ENCODE measurements at places on chromosomes 2 and 18.

DNA sequence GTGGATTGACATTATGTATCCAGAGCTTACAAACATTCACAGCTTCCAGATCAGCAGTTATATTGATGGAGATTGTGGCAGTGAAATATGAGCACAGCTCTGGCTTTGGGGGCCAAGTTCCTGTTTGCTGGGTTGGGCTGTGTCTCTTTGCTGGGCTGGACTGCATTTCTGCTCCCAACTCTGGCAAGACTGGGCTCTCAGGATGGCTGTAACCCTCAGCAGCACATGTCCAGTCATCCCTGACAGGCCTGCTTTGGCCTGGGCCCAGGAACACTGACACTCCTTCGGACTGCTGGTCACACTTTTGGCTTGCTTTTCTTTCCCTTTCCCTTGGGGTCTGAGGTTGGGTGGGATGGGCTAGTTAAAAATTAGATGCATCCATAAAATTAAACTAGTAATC lies 17.9 kb upstream of the VPS4B start:
- DNase-seq: peak; percentile 13

- peak; percentile 79 for DNase-seq
Measured at GRCh38 chr18:2985628-2986027, 27.3 kb downstream of the LPIN2 start.

DNA sequence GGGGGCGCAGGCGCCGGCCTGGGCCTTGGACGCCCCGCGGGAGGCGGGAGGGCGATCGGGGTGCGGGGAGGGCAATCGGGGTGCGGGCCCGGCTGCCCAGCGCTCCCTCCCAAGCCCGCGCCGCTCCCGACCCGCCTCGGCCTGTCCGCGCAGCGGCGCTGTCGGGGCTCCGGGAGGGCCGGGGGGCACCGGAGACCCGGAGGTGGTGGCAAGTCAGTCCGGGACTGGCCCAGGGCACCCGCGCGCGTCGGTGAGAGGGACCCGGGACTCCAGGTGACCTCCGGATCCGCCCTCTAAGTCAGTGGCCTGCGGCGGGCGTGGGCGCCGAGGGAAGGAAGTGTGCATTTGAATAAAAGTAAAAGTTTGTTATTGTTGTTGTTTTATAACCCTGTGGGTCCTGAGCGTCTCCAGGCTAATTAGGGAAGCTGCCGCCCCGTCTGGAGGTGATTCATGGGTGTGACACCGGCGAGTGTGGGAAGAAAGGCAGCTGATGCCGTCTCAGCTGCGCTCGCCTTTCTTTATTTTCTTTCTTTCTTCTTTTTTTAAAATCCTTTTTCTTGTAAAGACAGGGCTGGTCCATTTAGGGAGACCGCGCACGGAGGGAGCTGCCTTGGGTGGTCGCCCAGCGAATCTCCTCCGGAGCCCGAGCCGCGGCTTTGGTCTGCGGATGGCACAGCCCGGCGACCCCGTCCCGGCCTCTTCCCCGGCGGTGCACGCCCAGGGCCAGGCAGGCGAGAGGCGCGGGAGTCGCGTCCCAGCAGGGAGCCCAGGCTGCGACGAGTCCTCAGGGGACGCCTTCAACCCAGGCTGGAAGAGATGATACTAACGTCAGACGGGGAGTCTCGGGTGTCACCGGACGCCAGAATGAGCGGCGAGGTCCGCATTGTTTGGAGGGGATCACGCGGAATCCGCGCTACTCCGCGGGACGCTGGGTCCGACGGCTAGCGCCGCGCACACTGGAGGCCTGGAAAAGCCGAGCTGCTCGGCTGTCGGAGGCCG lies 627 bp upstream of the CRACDL start:
- DNase-seq: no peak

DNA sequence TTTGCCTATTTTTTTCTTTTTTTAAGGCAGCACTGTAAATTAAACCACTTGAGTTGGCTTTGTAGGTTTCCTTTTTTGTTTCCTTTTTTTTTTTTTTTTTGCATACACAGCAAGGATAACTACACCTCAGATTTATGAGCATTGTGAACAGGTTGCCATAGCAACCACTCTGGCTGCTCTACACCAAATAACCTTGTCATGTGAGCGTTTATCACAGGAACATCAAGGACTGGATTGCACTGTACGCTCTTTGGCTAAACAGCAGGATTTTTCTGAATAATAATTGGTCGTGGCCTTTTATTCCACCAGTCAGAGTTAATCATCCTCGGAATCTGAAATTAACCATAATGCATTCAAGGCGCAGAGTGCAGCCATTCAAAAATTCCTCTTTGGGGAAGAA lies 199.1 kb upstream of the SLC14A2 start:
- DNase-seq: no peak

Data from iris pigment epithelial cell (primary cell).